Stimulated activated CD8-positive, alpha-beta memory T cell treated with anti-CD3 and anti-CD28 coated beads, Interleukin-2, amount 100 ng/mL, for 1 hour (primary cell): ENCODE measurements at places on chromosomes 2 and 18.

GRCh38 chr2:236052926-236053821 is 115.0 kb downstream of the GBX2 start:
- no peak for DNase-seq

DNA sequence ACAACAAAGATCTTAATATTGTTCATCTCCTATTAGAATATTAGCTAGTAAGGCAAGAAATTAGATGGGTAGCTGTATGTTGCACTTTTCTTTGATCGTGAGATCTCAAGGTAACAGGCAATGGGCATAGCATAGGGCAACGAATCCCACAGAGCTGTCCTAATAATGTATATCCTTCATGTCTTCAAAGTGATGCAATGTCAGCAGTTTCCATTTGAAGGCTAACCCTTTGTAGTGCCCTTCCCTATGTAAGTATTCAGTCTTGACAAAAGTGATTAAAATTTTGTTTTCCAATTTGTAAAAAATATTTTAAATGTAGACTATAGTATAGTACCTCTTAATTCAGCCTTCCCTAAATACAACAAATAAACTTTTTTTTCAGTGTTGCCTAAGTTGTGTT is 112.5 kb downstream of the PKP4 start:
- no peak for DNase-seq

DNA sequence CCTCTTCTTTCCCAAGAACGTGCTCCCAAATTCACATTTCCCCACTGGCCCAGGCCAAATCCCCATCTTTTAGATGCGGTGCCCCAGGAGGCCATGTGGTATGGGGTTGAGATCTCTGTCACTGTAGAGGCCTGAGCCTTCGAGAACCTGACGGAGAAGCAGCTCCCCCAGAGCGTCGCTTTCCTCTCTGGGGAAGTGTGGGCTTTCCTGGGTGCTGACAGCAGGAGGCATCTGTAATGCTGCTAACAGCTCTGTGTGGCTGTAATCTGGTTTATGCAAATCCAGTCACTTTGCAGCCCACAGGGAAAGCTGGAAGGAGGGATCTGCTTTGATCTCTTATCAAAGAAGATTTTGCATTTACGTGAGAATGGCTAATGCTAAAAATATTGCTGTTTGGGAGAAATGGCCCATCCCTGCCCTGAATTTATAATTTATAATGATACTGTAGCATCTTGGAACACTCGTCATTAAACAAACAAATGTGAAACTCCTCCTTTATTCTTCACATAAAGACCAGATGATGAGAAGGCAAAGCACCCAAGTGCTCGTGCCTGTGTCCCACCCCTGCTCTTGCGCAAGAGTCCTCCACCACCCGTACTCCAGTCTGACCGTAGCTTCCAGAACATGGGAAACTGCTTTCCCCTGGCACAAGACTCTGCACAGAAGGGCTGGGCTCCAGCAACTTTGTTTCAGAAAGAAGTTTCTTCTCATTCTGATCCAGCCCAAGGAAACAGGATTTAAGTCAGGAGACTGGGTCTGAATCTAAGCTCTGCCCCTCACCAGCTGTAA is 109.9 kb upstream of the EPC2 start:
- DNase-seq = no peak

- no peak for DNase-seq
Measured at GRCh38 chr18:27954226-27954625, 222.7 kb downstream of the CDH2 start.

DNA sequence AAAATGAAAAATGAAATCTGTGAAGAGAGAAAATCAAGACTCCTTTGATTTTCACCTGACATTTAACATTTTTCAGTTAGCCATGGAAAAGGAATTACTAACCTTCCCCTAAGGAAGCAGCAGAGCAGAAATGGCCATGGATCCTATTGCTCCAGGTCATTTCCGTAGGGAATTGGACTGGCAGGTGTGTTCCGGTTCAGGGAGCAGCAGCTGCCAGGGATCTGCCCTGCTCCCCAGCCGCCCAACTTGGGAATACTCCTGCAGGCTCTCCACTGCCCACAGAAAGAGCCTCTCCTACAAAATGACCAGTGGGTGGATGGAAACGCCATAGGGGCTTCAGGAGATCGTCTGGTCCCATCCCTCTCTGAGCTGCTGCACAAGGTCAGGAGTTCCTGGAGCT is 86.0 kb upstream of the MAPK4 start:
- no peak for DNase-seq

DNA sequence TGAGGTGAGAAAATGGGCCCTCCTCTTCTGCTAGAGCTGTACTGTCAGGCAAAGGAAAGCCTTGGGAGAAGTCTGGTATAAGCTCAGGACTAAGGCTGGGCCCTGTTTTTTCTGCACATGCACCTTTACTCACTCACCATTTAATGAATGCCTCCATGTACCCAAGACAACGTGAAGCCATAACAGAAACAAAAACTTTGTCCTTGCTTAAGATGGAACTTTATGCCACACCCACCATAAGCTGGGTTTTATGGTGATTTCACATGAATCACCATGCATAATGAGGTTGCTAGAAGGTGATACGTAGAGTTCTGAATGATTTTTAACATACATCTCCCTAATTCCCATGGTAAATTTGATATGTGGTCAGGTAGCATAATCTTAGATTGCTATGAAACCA is 63.7 kb upstream of the CYP26B1 start:
- no peak for DNase-seq

GRCh38 chr2:221817052-221817451 is 244.9 kb upstream of the EPHA4 start:
- no peak for DNase-seq

- no peak for DNase-seq
Measured at GRCh38 chr2:231241755-231242507, 43.5 kb downstream of the ARMC9 start.

GRCh38 chr2:46909771-46910419 is 5.7 kb downstream of the MCFD2 start:
- no peak for DNase-seq

DNA sequence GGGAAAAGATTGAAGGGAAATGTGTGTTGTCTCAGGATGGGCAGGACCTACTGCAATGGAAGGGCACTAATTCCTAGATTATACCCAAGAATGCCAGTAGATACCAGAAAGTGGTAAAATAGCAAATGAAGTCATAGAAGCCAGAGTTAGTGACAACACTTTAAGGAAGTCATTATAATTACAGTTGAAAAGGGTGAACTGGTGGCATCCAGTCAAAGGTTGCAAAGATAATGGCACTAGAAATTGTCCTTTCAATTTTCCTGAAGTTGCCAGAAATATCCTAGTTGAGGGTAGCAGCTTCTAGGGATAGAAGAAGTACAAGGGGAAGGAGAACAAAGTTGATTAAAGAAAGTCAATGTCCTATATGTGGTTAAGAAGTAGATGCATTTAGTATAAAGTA is 68.8 kb upstream of the GLS start:
- DNase-seq = no peak

DNA sequence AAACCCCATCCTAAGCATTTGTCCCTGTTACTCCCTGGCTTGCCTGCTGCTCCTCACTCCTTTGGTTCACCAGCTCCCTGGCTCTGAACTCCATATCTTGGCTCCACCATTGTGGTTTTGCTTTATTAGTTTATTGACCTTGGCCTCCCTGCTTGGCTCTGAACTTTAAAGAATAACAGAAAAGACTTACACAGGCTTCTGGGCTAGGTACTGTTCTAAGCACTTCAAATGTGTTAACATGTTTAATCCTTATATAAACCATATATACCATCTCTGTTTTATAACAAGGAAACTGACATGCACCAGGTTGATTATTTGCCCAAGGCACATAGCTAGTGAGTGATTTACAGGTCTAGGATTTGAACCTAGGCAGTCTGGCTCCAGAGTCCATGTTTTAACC is 149.7 kb upstream of the CAPN13 start:
- no peak for DNase-seq

- no peak for DNase-seq
Measured at GRCh38 chr2:157447031-157447430, 3.1 kb upstream of the CYTIP start.
